M059J (cell line): ENCODE measurements at places on chromosomes 6 and 20.
A peak's percentile ranks its signal among the peaks of the same experiment; 100 is the strongest.

DNA sequence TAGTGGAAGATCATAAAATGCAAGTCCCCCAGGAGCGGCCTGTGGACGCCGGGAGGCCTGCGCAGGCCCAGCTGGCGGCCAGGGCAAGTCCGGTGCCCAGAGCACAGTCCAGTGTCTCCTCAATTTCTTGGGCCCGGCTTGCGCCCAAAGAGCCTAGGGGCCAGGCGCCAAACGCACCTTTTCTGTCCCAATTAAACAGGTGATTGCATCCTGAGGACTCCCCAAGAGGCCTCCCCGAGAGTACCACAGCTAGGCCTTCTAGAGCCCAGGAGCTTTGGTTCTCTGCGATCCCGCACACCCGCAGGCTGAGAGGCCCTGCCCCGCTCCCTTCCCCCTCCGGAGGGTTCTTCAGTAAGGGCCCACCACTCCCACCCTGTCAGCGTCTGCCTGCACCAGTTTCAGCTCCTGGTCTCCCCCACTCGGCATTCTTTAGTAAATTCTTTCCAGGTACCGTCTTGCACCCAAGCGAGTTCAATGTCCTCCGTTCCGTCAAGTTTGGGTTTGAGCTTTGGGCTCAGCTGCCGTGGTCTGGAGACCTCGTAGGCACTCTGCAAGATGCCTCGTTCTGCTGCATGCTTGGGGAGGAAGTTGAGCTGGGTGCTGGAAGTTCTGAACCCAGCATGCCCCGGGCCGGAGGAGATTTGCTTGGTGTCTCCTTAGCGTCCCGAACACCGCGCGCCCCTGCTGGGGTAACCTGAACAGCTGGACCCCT is 3.9 kb upstream of the NKX2-2 start:
- DNase-seq: no peak

DNA sequence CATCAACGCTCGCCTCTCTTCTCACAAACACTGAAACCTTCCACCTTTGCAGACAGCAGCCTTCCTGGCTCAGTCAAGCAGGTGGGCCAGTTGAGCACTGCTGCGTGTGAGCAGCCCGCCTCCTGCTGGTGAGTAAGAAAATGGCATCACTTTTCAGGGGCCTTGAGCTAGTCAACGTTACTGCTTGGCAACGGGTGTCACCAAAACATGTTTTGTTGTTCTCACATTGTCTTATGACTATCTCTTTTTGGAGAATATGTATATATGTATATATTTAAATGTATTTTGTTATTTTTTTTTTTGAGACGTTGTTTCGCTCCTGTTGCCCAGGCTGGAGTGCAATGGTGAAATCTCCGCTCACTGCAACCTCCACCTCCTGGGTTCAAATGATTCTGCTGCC is 97.0 kb upstream of the AGPAT4 start:
- DNase-seq: peak; percentile 78

DNA sequence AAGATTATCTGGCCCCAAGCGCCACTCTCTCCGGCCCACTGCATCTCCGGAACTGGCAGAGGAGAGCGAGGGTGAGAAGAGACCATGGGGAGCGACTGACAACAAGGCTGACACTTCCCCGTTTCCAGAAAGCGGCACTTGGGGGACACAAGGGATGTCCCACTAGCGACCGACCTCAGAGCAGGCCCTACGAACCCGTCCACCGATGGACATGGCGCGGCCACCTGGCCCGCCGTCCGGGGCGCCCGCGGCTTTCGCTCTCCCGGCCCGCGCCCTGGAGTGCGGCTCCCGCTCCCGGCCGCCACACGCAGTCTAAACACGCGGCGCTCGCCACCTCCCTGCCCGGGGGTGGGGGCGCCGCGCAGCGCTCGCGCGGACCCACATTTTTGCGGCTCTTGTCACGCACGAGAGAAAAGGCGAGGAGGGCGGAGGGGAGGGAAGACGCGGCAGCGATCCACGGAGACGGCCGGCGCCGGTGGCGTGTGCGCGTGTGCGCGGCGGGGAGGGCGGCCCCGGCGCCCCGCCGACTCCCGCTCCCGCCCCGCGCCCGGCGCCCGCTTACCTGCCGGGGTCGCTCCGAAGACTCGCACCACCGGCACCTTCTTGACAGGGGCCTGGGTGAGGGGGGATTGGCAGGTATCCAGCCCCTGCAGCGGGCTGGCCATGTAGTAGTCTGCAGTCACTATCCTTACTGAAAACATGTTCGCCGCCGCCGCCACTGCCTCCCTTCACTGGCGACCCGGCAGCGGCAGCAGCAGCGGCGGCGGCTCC is 645 bp downstream of the REV3L start:
- peak; percentile 67 for DNase-seq

GRCh38 chr20:61426352-61426751 is 174.3 kb downstream of the CDH4 start:
- peak; percentile 14 for DNase-seq

GRCh38 chr6:43275801-43276576 is 22.1 kb upstream of the SLC22A7 start:
- no peak for DNase-seq

DNA sequence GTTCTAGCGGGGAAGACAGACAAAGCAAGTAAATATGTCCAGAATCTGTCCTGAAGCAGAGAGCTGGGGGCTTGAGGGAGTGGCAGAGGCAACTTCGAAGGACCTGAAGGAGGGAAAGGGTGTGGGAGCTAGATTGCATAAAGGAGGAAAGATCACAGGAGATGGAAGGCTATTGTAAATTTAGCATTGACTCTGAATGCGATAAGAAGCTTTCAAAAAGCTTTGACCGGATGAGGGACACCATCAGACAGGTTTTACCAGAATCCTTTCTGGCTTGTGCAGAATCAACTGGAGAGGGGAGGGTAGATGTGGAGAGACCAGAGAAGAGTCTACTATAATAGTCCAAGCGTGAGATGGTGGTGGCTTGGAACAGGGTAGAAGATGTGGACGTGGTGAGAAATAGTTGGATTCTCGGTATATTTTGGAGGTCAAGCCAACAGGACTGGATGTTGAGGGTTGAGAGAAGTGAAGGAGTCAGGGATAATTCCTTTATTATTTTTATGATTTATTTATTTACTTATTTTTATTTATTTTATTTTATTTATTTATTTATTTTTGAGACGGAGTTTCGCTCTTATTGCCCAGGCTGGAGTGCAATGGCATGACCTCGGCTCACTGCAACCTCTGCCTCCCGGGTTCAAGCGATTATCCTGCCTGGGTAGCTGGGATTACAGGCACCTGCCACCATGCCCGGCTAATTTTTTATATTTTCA is 19.9 kb upstream of the RIPOR3 start:
- no peak for DNase-seq

GRCh38 chr6:98047164-98047563 is 764.1 kb upstream of the MMS22L start:
- DNase-seq: no peak

GRCh38 chr6:77587963-77588362 is 64.9 kb upstream of the MEI4 start:
- DNase-seq: no peak

- no peak for DNase-seq
Measured at GRCh38 chr6:11598687-11599086, 61.1 kb downstream of the TMEM170B start.

DNA sequence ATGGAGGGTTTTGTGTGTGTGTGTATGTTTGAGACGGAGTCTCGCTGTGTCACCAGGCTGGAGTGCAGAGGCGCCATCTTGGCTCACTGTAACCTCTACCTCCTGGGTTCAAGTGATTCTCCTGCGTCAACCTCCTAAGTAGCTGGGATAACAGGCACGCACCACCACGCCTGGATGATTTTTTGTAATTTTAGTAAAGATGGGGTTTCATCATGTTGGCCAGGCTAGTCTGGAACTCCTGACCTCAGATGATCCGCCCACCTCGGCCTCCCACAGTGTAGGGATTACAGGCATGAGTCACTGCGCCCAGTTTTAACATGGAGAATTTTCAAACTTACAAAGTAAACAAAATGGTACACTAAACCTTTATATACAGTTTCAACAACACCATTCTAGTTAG is 22.8 kb downstream of the AMD1 start:
- peak; percentile 59 for DNase-seq
